ENCODE measurements at places on chromosomes 3 and 15.
A peak's percentile ranks its signal among the peaks of the same experiment; 100 is the strongest.

DNA sequence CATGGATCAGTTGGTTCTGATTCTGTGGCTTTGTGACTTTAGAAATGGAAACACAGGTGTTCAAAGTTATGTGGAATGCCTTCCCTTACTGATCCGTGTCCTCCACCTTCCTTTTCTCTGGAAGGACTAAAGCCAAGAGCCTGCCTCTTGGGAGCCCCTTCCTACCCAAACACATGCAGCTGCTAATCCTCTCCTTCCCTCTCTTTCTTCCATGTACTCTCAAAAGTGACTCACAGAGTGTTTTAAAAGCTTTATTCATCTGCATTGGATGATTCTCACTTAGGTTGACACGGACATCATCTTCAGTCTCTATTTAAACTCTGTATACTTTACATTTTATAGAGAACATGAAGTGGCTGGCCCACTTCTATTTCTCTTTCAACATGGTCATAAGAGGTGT, 856.5 kb upstream of the ARPP21 start:
- no peak for DNase-seq

GRCh38 chr3:172651936-172652625, 58.8 kb downstream of the NCEH1 start:
- no peak for DNase-seq

DNA sequence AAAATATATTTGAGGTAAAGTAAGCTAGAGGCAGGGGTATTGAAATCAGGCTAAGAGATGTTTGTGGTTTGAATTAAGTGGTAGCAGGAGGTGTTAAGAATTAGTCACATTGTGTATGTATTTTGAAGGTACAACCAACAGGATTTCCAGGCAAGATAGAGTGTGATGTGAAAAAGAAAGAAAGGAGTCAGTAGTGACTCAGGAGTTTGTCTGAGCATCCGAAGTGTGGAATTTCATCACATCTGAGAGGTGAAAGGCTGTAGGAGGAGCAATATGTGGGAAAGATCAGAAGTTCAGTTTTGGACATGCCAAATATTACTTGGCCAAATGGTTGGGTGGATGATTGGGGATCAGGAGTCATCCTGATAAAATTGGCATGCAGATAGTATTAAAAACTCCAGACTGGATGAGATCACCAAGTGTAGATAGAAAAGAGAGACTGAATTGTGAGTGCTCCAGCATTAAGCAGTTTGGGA, 32.1 kb upstream of the EBLN2 start:
- DNase-seq: no peak

DNA sequence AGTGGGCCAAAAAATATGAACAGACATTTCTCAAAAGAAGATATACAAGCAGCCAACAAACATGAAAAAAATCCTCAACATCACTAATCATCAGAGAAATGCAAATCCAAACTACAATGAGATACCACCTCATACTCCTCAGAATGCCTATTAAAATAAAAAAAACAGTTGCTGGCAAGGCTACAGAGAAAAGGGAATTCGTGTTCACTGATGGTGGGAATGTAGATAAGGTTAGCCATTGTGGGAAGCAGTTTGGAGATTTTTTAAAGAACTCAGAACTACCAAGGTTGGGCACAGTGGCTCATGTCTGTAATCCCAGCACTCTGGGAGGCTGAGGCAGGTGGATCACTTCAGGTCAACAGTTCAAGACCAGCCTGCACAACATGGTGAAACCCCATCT, 27.8 kb upstream of the C15orf40 start:
- no peak for DNase-seq

- no peak for DNase-seq
These were observed 10.3 kb downstream of the LIPC start for GRCh38 chr15:58442122-58442521.

DNA sequence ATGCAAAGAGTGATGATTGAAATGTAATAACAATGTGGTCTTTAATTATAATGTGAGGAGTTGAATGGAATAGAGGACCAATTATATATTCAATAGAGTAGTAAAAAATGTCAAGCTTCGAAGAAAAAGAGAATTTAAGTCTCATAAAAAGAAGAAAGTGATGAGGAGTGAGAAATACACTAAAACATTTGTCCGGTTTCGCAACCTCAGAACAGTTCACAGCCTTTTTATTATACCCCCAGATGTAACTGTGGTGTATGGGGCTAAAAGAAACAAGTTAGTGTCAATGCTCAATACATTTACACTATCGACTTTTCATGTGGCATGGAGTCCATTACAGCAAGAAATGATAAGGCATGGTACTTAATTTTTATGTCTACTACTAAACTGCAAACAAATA, 386.5 kb upstream of the ATP11B start:
- DNase-seq: no peak

DNA sequence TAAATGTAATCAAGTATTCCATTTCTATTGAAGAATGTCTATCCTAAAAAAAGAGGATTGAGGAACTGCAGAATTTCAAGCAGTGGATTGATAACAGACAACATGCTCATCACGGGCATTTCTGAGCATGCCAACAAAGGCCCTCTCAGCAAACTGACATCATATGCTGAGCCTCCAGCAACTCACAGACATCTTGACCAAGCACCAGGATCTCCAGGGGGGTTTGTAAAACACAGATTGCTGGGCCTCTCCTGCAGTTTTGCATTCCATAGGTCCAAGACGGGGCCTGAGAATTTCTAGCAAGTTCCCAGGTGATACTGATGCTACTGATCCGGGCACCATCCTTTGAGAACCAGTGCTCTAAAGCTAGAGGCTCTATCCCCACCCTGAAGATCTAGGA, 85.0 kb downstream of the FOXP1 start:
- no peak for DNase-seq

- DNase-seq: no peak
These were observed 228.1 kb upstream of the FEZF2 start for GRCh38 chr3:62601238-62602070.

GRCh38 chr15:72199721-72200212, 2.2 kb upstream of the GRAMD2A start:
- peak; percentile 81 for DNase-seq

GRCh38 chr3:136741063-136741462, 11.1 kb downstream of the STAG1 start:
- no peak for DNase-seq

DNA sequence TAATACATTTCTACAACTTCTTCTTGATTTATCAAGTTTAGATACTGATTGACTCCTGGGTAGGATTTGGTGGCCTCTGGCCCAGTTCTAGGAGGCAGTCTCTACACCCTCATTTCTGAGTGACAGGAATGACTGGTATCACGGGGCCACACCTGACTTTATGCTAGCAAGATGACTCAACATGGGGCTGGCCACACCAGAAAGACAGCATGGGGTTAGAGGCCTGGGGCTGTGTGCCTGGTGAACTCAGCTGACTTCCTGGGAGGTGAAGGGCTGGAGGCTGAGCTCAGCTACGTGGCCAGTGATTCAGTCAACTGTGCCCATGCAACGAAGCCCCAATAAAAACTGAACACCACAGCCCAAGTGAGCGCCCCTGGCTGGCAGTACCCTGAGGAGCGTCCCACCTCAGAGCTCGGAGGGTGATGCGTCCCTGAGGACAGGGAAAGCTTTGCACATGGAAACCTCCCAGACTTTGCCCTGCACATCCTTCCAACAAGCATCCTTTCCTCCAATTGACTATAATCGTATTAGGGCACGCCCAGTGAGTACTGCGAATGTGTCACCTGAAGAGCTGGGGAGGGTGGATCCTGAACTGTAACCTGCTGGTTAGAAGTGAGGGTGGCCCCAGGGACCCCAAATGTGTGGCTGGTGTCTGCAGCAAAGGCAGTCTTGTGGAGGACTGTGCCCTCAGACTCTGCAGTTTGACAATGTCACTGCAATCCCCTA, 57.2 kb downstream of the NIPA2 start:
- DNase-seq: no peak

GRCh38 chr3:157544501-157545130, 41.4 kb upstream of the VEPH1 start:
- DNase-seq: no peak

DNA sequence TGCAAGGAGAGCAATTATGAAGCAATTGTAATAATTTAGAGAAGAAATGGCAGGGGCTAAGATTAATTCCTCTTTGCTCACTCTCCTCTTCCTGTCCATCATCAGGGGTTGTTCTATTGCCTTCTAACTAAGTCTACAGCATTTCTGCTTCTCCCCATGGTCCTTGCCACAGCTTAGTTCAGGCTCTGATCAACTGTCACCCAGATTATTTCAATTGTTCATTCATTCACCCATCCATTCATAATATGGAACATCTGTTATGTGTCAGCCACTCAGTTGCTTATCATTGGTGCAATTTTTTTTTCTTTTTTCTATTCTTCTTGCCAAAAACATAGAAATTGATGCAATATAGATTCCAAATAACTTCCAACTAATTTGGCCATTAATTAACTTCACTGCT, 93.2 kb downstream of the CD47 start:
- no peak for DNase-seq
